Suppressor macrophage treated with lipopolysaccharide for 1 hour (primary cell): ENCODE measurements at places on chromosomes 5 and 9.

GRCh38 chr5:143182901-143183820, 220.3 kb downstream of the NR3C1 start:
- DNase-seq: peak; percentile 80

- peak; percentile 83 for DNase-seq
Measured at GRCh38 chr9:20990867-20991266, 40.6 kb downstream of the HACD4 start.

DNA sequence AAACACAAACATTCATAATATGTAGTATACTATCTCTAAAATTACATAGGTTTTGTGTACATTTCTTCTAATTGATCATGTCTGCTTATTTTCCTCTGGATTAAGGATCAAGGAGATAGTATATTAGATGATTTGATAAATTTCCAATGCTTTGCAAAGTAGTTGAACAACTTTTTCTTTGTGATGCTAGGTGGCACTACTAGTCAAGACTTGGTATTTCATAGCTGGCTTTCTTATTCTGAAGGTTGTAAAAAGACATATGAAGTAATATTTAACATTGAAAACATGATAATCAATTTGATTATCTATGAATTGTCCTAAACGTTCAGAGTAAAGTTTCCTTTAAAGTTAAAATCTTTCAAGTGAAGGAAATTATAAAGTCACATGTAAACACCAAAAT, 106.1 kb upstream of the FGF10 start:
- no peak for DNase-seq

GRCh38 chr9:79817438-79818004, 245.8 kb downstream of the TLE4 start:
- DNase-seq: no peak

- no peak for DNase-seq
Measured at GRCh38 chr9:120542701-120543490, 37.1 kb downstream of the CDK5RAP2 start.
